ENCODE measurements at places on chromosomes 2 and 18.

DNA sequence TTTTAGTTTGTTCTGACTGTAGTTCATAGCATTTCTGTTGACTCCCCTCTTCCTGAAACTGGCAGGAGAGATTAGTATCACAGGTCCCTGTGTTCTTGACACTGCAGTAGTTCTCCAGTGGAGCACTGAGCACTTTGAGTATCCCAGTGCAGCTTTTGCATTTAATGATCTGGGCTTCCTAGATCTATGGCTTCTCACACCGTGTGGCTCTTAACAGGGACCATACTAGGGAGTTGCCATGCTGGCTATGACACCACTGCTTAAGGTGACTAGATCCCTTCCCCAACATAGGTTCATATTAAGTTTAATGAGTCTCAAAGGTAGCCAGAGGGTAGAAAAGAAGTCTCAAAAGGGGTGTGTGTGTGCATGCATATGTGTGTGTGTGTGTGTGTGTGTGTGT lies 6.2 kb upstream of the MSTN start:
- no peak for DNase-seq

GRCh38 chr18:25392192-25392591 lies 40.2 kb upstream of the ZNF521 start:
- DNase-seq: no peak

GRCh38 chr2:101433465-101433864 lies 41.4 kb downstream of the RFX8 start:
- DNase-seq: no peak

GRCh38 chr2:99404039-99404796 lies 67.0 kb downstream of the EIF5B start:
- no peak for DNase-seq

DNA sequence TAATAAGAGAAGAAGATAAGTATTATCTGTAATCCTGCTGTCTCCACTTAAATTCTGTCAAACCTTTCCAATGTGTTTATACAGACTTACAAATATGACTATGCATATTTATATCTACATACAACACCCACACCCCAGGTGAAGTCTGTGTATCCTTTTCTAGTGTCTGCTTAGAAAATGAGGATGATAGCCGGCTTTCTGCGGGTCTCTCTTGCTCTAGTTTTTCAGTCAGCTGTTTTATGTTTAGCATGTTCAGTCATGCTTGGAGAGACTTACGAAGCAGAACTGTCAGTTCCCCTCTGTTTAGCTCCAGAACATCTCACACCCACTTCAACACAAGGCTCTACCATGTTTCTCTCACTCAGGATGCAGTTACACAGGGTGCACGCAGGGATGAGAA lies 137.3 kb upstream of the NFATC1 start:
- DNase-seq: no peak

DNA sequence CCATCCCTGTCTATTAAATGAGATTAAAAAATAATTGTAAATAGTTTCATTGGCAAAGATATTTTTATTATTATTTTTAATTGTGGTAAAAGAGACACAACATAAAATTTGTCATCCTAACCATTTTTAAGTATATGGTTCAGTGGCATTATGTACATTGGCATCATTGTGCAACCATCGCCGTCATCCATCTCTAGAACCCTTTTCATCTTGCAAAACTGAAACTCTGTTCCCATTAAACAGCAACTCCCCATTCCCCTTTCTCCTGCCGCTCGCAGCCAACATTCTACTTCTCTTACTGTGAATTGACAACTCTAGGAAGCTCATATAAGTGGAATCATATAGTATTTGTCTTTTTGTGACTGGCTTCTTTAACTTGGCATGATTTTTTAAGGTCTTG lies 25.3 kb downstream of the LAMA3 start:
- no peak for DNase-seq

- DNase-seq: no peak
Observed at GRCh38 chr2:41870265-41870585, 177.6 kb upstream of the PKDCC start.

DNA sequence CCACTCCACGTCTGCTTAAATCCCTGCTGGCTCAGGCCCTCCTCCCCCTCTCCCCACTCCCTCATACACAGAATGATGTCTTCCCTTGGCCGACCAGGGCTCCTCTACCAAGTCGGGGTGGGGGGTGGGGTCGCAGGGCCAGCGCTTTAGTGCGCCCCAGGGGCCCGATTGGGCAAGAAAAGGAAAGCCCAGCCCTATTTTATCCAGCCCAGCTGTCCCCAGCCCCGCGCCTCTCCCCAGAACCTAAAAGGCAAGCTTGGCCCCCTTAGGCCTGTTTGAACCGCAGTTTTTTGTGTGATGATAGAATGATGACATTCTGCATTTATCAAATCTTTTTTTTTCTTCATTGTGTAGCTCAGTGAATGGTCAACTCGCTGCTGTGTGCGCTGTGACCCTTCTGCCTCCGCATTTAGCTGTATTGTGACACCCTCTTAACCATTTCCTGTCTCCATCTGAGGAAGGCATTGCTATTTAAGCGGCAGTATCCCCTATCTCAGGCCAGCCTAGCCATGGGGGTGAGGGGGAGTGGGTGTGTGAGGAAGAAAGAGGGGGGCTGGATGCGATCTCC lies 231.4 kb downstream of the HAUS1 start:
- no peak for DNase-seq

GRCh38 chr2:226581661-226582060 lies 218.0 kb downstream of the IRS1 start:
- DNase-seq: no peak

GRCh38 chr18:31611511-31611910 lies 19.8 kb downstream of the TTR start:
- DNase-seq: no peak

GRCh38 chr2:189698020-189698887 lies 23.8 kb downstream of the ANKAR start:
- no peak for DNase-seq

DNA sequence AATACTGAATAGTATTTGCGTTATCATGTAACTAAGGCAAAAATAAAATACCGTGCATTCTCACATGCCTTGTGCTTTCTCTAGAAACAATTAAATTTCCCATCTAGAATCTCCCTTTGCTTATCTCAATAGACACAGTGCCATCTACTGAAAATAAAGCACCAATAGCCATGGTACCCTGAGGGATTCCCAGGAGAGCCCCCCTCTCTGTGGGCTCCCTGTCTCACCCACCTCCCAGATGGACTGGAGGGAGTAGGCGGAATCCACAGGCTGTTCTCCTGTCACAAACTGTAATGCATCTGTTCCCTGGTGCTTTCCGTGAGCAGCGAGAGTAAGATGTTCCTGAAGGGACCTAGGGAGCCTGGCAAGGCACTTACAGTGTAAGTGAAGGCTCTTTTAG lies 112.4 kb upstream of the UPP2 start:
- DNase-seq: no peak

GRCh38 chr18:58716060-58716756 lies 44.9 kb downstream of the MALT1 start:
- no peak for DNase-seq

DNA sequence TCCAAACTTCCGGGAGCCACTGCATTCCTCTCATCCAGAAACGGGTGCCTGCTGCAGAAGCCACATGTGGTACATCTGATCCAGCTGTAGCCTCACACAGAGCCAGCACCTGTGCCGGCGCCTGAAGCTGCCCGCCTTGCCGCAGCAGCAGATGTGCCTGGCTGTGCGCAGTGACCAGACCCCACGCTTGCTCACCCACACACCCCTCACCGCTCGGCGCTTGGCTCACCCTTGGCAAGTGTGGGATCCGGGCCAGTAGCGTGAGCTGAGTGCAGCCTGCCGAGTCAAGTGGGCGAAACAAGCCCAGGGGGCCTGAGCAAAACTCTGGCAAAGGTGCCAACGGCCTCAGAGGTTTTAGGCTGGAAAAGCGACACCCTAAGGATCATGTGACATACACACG lies 220.1 kb upstream of the TMEFF2 start:
- DNase-seq: no peak

DNA sequence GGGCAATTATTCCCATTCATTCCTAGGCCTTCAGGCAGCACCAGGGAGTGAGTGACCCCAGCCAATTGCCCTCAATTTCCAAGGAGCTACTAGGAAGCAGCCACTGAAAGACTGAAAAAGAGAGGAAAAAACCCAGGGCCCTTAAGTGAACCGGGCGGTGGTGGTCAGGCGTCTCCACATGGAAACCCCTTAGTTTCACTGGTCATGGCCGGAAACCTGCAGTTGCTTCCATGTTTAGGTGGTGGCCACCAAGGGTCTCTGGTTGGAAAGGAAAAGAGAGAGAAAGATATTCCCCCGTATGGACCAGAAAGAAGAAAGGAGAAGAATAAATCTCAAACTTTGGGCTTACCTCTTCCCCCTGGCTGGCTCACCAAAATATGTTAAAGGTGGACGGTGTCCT lies 64.9 kb downstream of the GALR1 start:
- DNase-seq: no peak

Data from keratinocyte (primary cell).